ENCODE measurements at places on chromosomes 3 and 15.

DNA sequence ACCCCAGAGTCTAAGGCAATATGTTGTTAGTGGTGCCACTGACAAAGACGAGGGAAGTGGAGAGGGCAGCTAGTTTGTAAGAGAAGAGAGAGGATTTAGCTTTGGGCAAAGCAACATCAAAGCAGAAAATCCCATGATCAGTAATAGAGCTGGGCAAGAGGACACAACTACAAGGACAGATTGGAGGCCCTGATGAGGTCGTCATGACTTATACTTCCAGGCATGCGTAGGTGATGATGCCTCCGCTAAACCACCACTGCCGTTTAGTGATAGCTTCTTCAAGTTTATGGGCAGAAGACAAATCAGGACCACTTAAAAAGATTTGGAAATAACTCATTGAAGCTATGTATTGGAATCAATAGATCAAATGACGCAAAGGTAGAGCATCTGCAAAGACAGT, 2.6 kb downstream of the HRG start:
- H3K4me3 ChIP-seq, result no peak overlapping the region
- no peak for DNase-seq
- no peaks in the 10 kb centered on the region for H3K36me3 ChIP-seq

DNA sequence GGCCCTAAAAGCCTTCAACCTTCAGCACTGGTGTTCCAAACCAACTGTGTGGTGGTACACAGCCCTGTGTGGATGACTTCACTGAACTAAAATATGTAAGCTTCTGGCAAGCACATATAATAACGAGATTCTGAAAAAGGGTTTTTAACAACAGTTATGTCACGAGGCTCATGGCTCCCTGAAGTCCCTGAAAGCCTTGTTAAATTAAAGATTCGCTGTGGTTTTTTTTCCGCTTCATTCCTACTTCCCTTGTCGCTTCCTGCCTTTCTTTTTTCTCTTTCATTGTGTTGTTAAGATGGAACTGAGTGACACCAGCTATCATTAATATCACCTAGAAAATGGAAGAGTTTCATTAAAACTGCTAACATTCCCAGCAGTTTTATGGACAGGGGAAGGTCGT, 3.5 kb downstream of the RORA start:
- no peak for DNase-seq
- H3K27me3 ChIP-seq, result no peaks in the 10 kb centered on the region
- no peaks in the 10 kb centered on the region for H3K36me3 ChIP-seq
- peaks cover 23% of the 10 kb centered on the region for H3K4me1 ChIP-seq
- no peak overlapping the region for H3K4me3 ChIP-seq

DNA sequence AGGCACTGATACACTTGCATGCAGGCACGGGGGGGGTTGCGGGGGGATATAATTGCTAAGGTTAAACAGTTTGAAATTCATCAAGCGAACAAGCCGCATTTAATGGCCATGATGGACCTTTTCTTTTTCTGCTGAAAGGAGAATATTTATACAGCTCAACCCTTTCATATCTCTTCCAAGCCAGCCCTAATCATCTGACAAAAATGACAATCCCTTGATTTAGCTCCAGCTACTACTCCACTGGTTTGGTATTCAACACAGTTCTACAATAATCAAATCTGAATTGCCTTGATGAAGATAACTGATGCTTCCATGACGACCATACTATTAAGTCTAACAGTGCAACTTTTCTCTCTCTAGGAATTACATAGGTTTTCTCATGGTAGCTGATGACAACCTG, 374.9 kb downstream of the PLCL2 start:
- DNase-seq, result no peak
- H3K36me3 ChIP-seq, result no peaks in the 10 kb centered on the region
- no peak overlapping the region for H3K4me3 ChIP-seq
- H3K27me3 ChIP-seq, result no peaks in the 10 kb centered on the region
- no peaks in the 10 kb centered on the region for H3K4me1 ChIP-seq

DNA sequence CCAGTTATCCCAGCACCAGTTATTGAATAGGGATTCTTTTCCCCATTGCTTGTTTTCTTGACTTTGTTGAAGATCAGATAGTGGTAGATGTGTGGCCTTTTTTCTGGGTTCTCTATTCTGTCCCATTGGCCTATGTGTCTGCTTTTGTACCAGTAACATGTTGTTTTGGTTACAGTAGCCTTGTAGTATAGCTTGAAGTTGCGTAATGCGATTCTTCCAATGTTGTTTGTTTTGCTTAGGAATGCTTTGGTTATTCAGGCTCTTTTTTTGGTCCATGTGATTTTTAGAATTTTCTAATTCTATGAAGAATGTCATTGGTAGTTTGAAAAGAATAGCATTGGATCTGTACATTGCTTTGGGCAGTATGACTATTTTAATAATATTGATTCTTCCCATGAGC, 94.3 kb upstream of the CHMP2B start:
- H3K4me1 ChIP-seq, result no peaks in the 10 kb centered on the region
- H3K4me3 ChIP-seq, result no peak overlapping the region
- H3K27ac ChIP-seq, result no peak overlapping the region

- no peak overlapping the region for H3K4me3 ChIP-seq
- no peaks in the 10 kb centered on the region for H3K27me3 ChIP-seq
- H3K36me3 ChIP-seq, result no peaks in the 10 kb centered on the region
- no peak overlapping the region for H3K27ac ChIP-seq
- H3K4me1 ChIP-seq, result no peaks in the 10 kb centered on the region
Measured at GRCh38 chr15:82079736-82080135, 33.9 kb upstream of the MEX3B start.

GRCh38 chr3:124078953-124079911, 87.3 kb upstream of the ROPN1 start:
- H3K27ac ChIP-seq, result peak overlapping the region; percentile 9
- peaks cover 70% of the 10 kb centered on the region for H3K4me1 ChIP-seq
- no peak for DNase-seq
- no peaks in the 10 kb centered on the region for H3K27me3 ChIP-seq

DNA sequence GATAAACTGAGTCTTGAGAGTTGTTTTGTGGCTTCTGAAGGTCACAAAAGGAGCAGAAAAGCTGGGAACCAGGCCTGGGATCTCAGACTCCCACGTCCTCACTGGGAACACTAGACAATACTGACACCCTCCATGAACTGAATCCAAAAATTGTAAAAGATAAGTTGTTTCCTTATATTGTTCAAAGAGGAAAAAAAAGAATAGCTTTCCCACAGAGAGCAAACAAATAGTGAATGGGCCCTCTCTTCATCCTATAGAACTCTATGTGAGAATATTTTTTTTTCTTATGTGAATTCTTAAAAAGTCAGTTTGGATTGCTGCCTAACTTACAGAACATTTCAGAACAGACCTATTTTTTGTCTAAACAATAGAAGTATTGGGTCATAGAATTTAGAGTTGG, 203.5 kb downstream of the MECOM start:
- no peak for DNase-seq
- no peak overlapping the region for H3K4me3 ChIP-seq
- H3K4me1 ChIP-seq, result no peaks in the 10 kb centered on the region
- no peaks in the 10 kb centered on the region for H3K27me3 ChIP-seq

- no peaks in the 10 kb centered on the region for H3K27me3 ChIP-seq
- DNase-seq, result no peak
- H3K4me1 ChIP-seq, result no peaks in the 10 kb centered on the region
- H3K4me3 ChIP-seq, result no peak overlapping the region
Measured at GRCh38 chr15:66716656-66717020, 14.6 kb downstream of the SMAD6 start.

DNA sequence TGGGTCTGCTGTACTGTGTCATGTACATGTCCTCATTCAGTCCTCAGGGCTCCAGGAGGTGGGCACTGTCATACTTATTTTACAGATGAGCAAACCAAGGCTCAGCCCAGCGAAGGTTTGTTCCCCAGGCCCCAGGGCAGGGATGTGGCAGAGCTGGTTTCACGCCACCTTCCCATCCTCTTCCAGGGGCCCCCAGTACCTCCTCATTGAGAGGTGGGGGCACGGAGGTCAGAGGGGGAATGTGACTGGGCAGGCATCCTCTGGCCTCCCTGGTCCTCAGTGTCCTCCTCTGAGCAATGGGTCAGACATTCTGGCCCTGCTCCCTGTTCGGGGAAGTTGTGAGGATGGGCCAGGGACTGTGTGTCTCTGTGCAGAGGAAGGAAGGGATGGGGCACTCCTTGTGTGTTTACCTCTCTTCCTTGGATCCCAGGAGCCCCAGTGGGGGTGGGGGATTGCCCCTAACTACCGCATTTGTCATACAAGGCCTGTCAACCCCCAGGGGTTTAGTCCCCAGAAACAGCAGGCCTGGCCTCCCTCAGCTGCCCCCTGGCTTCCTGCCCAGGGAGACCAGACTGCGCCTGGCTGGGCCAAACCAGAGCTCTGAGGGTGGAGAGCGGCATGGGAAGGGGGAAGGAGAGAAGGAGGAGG, 65.9 kb upstream of the LCTL start:
- peaks cover 25% of the 10 kb centered on the region for H3K4me1 ChIP-seq
- no peaks in the 10 kb centered on the region for H3K27me3 ChIP-seq
- H3K27ac ChIP-seq, result no peak overlapping the region
- H3K4me3 ChIP-seq, result no peak overlapping the region

DNA sequence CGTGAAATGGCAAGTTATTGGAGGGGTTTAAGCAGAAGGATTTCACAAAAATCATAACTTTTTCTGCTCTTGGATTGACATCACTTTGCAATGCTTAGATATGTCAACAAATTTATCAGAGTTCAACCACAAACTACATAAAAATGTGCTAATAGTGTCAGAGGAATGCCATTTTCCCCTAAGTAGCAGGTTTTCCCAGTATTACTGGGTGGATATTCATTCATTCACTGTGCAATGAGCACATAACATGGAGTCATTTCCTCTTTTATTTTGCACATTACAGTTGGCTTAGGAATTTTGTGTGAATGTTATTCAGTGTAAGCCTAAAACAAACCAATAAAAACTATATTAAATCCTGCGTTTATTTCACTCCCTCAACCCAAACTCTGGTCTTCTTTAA, 537.3 kb upstream of the MCTP2 start:
- no peak overlapping the region for H3K4me3 ChIP-seq
- H3K27ac ChIP-seq, result no peak overlapping the region
- no peaks in the 10 kb centered on the region for H3K27me3 ChIP-seq
- no peak for DNase-seq
- H3K4me1 ChIP-seq, result no peaks in the 10 kb centered on the region

DNA sequence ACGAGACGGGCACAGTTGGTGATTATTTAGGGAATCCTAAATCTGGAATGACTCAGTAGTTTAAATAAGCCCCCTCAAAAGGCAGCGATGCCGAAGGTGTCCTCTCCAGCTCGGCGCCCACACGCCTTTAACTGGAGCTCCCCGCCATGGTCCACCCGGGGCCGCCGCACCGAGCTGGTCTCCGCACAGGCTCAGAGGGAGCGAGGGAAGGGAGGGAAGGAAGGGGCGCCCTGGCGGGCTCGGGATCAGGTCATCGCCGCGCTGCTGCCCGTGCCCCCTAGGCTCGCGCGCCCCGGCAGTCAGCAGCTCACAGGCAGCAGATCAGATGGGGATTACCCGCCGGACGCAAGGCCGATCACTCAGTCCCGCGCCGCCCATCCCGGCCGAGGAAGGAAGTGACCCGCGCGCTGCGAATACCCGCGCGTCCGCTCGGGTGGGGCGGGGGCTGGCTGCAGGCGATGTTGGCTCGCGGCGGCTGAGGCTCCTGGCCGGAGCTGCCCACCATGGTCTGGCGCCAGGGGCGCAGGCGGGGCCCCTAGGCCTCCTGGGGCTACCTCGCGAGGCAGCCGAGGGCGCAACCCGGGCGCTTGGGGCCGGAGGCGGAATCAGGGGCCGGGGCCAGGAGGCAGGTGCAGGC, 318.0 kb downstream of the FGF12 start:
- no peak overlapping the region for H3K27ac ChIP-seq
- peaks cover 18% of the 10 kb centered on the region for H3K4me1 ChIP-seq
- H3K4me3 ChIP-seq, result peak overlapping the region; percentile 43
- DNase-seq, result no peak
- H3K36me3 ChIP-seq, result no peaks in the 10 kb centered on the region

Data from tibial artery (tissue), 4 donors.